ENCODE measurements at places on chromosomes 5 and 9. TPM values are rescaled to one million over a fixed set of nuclear protein-coding genes. Genes with fewer than 3 reads are reported as not detected.

PCDHGB3 gene
- total RNA-seq = 1.8 TPM

IZUMO3 gene
- total RNA-seq = not detected

HAPLN1 gene
- total RNA-seq = 0.12 TPM

PCDHGA7 gene
- total RNA-seq = 3.1 TPM

NUTM2F gene
- not detected for total RNA-seq

TEK gene
- total RNA-seq = 0.72 TPM

INSYN2B gene
- not detected for total RNA-seq

- peak overlapping the region; percentile 91 for H3K4me3 ChIP-seq
- DNase-seq = no peak
- no peaks in the 10 kb centered on the region for H3K27me3 ChIP-seq
- H3K36me3 ChIP-seq = no peaks in the 10 kb centered on the region
Measured at GRCh38 chr5:33439905-33440481, 772 bp upstream of the TARS1 start.

GRCh38 chr9:7234144-7234543, 476.4 kb downstream of the KDM4C start:
- no peak overlapping the region for H3K27ac ChIP-seq
- no peak overlapping the region for H3K4me3 ChIP-seq
- no peaks in the 10 kb centered on the region for H3K36me3 ChIP-seq
- H3K27me3 ChIP-seq = no peaks in the 10 kb centered on the region

GRCh38 chr9:98923451-98924123, 20.1 kb upstream of the COL15A1 start:
- H3K4me3 ChIP-seq = no peak overlapping the region
- H3K36me3 ChIP-seq = no peaks in the 10 kb centered on the region
- H3K27ac ChIP-seq = no peak overlapping the region
- H3K27me3 ChIP-seq = no peaks in the 10 kb centered on the region
- no peak for DNase-seq

DNA sequence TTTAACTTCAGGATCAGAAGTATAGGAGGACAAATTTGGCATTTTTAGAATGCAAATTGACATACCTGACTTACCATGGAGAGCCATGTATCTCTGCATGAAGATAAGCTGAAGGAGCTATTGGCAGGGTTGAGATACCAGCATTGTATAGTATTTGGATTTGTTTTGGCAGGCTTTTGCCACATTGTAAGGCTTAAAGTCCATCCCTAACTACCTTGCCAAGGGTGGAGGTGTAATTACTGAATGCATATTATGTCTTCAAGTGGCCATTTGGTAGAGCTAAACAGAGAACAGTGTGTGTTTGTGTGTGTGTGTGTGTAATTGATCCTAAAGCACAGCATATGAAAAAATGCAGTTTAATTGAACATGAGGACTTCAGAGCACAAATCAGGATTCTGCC, 324.7 kb downstream of the FAM170A start:
- H3K4me3 ChIP-seq = no peak overlapping the region
- H3K27me3 ChIP-seq = no peaks in the 10 kb centered on the region
- no peaks in the 10 kb centered on the region for H3K36me3 ChIP-seq
- no peaks in the 10 kb centered on the region for H3K4me1 ChIP-seq
- no peak overlapping the region for H3K27ac ChIP-seq
- DNase-seq = no peak

DNA sequence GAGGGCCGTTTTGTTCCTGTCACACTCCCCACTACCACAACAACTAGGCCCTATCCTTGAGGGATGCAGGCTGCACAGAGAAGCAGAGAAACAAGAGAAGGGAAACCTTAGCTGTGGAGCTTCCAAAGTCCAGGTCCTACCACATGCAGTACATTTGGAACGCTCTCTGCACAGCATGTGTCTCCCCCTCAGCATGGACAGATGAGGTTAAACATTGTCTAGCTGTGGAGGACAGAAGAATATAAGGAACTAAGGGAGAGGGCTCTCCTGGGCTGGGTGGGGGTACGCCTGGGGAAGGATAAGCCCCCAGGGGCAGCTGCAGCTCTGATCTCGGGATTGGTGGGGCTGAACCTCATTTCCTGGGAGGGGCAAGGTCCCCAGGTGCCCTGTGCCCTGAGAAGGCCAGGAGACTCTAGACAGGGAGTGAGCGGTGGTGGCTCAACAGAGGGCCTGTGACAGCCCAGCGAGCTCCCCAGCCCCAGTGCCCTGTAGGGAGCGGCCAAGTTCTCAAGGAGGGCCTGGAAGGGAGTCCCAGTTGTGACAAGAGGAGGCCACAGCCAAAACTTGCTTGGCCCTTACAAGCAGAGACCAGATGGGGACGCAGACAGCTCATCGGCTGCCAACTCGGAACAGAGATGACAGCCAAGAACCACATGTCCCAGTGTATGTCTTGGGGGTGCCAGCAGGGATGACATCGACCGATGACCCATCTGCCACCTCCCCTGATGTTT, 30.1 kb downstream of the TSPAN17 start:
- H3K4me3 ChIP-seq = no peak overlapping the region
- no peaks in the 10 kb centered on the region for H3K4me1 ChIP-seq
- H3K36me3 ChIP-seq = no peaks in the 10 kb centered on the region
- H3K27me3 ChIP-seq = no peaks in the 10 kb centered on the region

- no peaks in the 10 kb centered on the region for H3K36me3 ChIP-seq
- no peaks in the 10 kb centered on the region for H3K4me1 ChIP-seq
- no peaks in the 10 kb centered on the region for H3K27me3 ChIP-seq
- no peak for DNase-seq
Measured at GRCh38 chr5:173581408-173582215, 34.8 kb downstream of the BOD1 start.

GRCh38 chr5:33816791-33817190, 75.0 kb downstream of the ADAMTS12 start:
- no peaks in the 10 kb centered on the region for H3K36me3 ChIP-seq
- no peaks in the 10 kb centered on the region for H3K27me3 ChIP-seq
- H3K4me3 ChIP-seq = no peak overlapping the region
- no peaks in the 10 kb centered on the region for H3K4me1 ChIP-seq
- H3K27ac ChIP-seq = no peak overlapping the region

- no peak overlapping the region for H3K27ac ChIP-seq
- no peaks in the 10 kb centered on the region for H3K4me1 ChIP-seq
Measured at GRCh38 chr5:58703925-58704555, 121.2 kb downstream of the RAB3C start.

GRCh38 chr5:141705469-141705868, 23.4 kb upstream of the ARAP3 start:
- peaks cover 21% of the 10 kb centered on the region for H3K4me1 ChIP-seq
- DNase-seq = no peak
- H3K4me3 ChIP-seq = no peak overlapping the region
- H3K27ac ChIP-seq = no peak overlapping the region

GRCh38 chr5:38892363-38892762, 46.6 kb downstream of the OSMR start:
- H3K4me3 ChIP-seq = no peak overlapping the region
- DNase-seq = no peak
- H3K27ac ChIP-seq = no peak overlapping the region
- no peaks in the 10 kb centered on the region for H3K27me3 ChIP-seq
- no peaks in the 10 kb centered on the region for H3K4me1 ChIP-seq
- H3K36me3 ChIP-seq = peaks cover 28% of the 10 kb centered on the region

DNA sequence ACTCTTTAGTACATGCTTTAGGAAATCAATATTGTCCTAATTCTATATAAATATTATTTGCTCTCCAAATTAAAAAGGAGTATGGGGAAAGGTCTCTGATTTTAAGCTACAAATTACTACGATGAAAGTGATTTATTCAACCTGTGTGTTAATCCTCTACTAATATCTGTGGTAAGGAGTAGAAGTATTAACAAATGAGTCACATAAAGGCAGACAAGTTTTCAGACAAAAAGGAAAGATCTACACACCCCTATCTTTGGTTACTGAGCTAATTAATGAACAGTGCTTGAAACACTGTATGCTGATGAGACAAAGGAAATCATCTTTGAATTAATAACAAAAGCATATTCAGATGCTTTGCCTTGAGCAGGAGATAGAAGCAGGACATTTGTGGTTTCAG, 15.9 kb downstream of the LOX start:
- H3K4me3 ChIP-seq = no peak overlapping the region
- H3K27me3 ChIP-seq = no peaks in the 10 kb centered on the region
- no peaks in the 10 kb centered on the region for H3K4me1 ChIP-seq
- DNase-seq = no peak
- H3K27ac ChIP-seq = no peak overlapping the region

DNA sequence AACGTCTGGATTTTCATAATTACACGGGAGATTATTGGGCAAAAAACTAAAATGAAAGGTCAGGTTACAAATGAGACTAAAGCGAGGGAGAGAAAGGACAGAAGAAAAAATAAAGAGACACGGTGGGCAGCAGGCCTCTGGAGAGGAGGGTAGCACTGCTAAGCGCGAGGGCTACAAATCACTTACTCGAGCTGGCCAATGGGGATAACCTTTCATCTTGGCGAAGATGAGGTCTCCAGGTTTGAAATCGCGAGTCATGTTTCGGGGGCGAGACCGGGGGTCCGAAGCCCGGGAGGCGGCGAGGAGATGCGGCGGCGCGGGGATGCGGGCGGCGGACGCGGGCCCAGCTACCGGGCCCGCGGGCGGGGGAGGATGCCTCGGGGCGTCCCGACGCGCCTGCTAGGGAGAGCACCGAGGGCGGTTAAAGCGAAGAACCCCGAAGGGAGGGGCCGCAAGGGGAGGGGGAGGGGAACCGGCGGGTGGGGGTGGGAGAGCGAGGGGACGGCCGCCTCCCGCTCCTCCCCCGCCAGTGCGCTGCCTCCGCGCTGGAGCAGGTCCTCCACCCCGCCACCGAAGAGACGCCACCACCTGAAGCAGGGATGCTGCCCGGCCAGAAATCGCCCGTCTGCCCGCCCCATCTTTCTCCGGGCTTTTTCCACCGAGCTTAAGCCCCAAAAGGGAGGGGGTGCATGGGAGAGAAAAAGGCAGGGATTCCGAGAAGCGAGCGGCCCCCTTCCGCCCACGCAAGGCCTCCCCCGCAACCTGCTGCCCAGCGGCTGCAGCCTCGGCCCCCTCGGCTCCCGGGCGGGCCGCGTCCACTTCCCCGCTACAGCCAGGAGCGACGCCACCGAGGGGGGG, 610 bp downstream of the PSIP1 start:
- H3K4me3 ChIP-seq = peak overlapping the region; percentile 97
- peaks cover 12% of the 10 kb centered on the region for H3K4me1 ChIP-seq
- peak overlapping the region; percentile 90 for H3K27ac ChIP-seq
- no peaks in the 10 kb centered on the region for H3K27me3 ChIP-seq
- H3K36me3 ChIP-seq = no peaks in the 10 kb centered on the region

GRCh38 chr5:33068786-33069185, 357.7 kb downstream of the NPR3 start:
- no peaks in the 10 kb centered on the region for H3K36me3 ChIP-seq
- H3K4me1 ChIP-seq = no peaks in the 10 kb centered on the region
- H3K27ac ChIP-seq = no peak overlapping the region

Measured in esophagus squamous epithelium (tissue), 5 donors.